DMS79 treated with DMSO at 0.1 percent for 48 hours (cell line): ENCODE measurements at places on chromosomes 4 and X.

DNA sequence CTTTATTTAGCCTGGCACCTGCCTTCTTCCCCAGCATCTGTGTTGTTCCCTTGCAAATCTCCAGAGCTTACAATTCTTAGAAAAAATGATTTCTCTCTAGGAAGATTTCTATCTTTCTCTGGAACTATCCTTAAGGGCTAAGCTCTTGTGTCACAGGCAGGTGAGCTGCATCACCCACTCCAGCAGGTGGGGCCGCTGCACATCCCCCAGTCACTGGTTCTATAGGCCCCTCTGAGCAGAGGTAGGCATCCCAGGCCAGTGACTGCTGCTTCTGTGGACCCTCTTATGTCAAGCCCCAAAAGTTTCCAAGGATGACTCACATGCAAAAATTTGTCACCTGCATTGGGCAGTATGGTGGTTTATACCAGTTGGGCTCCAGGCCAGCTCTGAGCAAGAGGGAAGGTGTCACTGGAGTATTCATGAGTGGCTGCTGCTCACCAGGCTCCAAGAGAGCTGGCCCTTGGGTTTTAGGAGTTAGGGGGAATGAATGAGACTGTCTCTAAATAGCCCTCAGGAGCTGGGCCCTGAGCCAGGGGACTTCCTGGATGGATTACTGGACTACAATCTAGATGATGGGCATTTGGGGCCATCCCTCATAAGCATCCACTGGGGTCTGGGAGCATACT lies 208.1 kb upstream of the EOLA2 start:
- DNase-seq, result peak; percentile 33

- DNase-seq, result no peak
Measured at GRCh38 chrX:18288716-18289115, 65.8 kb downstream of the SCML2 start.

GRCh38 chrX:11187001-11187400 lies 75.9 kb downstream of the HCCS start:
- no peak for DNase-seq

GRCh38 chr4:120672558-120673147 lies 249.9 kb downstream of the PRDM5 start:
- no peak for DNase-seq

DNA sequence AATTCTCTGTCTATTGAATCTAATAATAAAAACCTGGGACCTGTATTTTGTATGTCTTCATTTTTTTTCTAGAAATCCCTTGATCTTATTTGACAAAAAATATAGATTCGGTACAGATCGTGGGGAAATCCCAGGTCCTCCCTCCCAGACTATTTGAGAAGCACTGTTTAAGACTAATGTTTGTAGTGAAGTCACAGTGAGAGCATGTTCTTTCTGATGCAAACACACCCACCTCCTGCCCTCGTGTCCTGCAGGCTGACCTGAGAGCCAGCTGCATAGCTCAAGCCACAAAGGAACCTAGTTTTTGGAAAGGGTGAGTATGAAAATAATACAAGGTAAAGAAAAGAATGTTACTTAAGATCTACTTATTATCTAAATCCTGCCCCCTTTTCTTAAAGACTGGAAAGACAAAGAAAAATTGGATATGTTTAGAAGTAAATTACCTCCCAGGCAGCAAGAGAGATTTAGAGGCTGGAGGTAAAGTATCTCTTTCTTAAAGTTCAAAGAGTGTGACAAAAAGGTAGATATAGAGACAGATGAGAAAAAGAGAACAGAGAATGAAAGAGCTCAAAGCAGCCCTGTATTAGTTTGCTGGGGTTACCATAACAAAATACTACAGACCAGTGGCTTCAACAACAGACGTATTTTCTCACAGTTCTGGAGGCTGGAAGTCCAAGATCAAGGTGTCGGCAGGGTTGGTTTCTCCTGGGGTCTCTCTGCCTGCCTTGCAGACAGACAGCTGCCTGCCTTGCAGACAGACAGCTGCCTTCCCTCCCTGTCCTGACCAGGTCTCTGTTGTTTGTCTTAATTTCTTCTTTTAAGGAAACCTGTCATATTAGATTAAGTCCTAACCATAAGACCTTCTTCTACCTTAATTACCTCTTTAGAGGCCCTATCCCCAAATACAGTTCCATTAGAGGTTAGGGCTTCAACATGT lies 20.4 kb upstream of the DCTD start:
- no peak for DNase-seq

GRCh38 chrX:72296991-72297390 lies 8.7 kb downstream of the CITED1 start:
- no peak for DNase-seq

DNA sequence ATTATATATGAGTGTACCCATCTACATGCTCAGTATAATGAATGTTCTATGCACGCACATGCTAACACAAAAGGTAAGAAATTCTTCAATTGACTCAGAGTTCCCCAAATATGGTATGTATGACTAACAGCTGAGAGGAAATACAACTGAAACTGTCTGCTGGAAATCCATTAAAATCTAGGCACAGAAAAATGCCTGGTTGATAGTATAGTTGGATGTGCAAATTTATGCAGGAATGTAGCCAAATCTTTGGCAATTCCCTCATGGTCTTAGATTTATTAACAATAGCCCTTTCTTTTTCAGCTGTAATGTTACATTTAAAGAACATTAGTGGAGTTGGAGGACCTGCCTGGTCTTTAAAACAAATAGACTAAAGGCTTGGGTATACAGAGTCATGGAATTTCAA lies 5.5 kb downstream of the CAMK2D start:
- no peak for DNase-seq

GRCh38 chr4:168509786-168510185 lies 12.9 kb downstream of the PALLD start:
- no peak for DNase-seq

GRCh38 chr4:185062606-185063005 lies 44.3 kb downstream of the HELT start:
- no peak for DNase-seq

- no peak for DNase-seq
Measured at GRCh38 chr4:11631416-11631815, 202.7 kb upstream of the HS3ST1 start.

GRCh38 chrX:31117266-31117665 lies 45.4 kb upstream of the FTHL17 start:
- no peak for DNase-seq

GRCh38 chr4:172050911-172051310 lies 237.7 kb downstream of the GALNTL6 start:
- DNase-seq, result no peak

DNA sequence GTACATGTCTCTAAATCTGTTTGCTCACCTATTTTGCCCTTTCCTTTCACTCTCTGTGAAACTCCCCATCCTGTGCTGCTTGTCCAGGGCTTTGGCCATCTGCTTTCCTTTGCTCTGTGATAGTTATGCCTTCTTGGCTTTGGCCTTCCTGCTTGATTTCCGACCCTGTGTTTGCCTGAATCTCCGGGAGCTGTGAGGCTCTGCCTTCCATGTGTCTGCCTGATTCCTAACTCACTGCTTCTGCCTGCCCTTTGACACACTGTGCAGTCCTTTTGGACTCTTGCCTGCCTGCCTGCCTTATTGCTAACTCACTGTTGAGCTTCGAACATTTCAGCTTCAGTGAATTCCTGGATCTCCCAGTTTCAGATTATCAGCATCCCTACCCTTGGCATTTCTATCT lies 143.1 kb downstream of the C4orf33 start:
- no peak for DNase-seq

DNA sequence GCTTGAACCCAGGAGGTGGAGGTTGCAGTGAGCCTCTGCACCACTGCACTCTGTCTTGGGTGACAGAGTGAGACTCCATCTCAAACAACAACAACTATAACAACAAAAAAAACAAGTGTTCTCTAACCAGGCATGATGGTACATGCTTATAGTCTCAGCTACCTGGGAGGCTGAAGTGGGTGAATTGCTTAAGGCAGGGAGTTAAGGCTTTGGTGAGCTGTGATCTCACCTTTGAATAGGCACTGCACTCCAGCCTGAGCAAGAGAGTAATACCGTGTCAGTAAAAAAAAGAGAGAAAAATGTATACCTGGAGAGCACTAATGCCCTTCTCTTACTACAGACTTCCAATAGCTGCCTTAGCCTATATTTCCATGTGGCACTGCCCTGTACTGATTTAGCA lies 18.9 kb upstream of the USP9X start:
- no peak for DNase-seq

DNA sequence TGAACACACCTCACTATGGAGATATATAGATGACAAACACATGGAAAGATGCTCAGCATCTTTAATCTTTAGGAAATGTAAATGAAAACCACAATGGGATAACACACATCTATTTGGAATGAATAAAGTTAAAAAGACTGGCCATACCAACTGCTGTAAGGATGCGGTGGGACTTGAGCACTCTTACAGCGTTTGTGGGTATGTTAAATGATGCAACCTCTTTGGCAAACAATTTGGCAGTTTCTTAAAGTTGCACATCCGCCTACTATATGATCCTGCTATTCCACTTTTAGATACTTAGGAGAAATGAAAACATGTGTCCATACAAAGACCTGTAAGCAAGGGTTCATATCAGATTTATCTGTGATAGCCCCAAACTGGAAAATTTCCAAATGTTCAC lies 50.7 kb downstream of the MRPL1 start:
- no peak for DNase-seq

- no peak for DNase-seq
Measured at GRCh38 chrX:25010784-25011588, 4.8 kb downstream of the ARX start.

- DNase-seq, result no peak
Measured at GRCh38 chr4:166366012-166366411, 493.0 kb downstream of the TLL1 start.

DNA sequence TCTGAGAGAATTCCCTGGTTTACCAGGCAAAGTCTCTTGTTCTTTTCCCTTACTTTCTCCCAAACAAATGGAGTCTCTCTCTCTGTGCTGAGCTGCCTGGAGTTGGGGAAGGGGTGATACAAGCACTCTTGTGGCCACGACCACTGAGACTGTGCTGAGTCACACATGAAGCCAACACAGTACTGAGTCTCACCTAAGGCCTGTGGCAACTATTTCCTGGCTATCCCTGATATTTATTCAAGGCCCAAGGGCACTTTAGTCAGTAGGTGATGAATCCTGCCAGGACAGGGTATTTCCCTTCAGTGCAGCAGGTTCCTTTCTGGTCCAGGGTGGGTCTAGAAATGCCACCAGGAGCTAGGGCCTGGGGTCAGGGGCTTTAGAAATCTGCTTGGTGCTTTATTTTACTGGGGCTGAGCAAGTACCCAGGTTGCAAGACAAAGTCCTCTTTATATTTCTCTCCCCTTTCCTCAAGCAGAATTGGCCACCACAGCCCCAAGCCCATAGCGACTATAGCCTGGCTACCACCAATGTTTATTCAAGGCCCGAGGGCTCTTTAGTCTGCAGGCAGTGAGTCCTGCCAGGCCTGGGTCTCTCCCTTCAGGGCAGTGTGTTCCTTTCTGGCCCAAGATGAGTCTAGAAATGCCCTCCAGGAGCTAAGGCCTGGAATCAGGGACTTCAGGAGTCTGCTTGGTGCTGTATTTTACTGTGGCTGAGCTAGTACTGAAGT lies 10.5 kb downstream of the ARL13A start:
- no peak for DNase-seq

- no peak for DNase-seq
Measured at GRCh38 chr4:37971202-37971601, 11.0 kb downstream of the PTTG2 start.

DNA sequence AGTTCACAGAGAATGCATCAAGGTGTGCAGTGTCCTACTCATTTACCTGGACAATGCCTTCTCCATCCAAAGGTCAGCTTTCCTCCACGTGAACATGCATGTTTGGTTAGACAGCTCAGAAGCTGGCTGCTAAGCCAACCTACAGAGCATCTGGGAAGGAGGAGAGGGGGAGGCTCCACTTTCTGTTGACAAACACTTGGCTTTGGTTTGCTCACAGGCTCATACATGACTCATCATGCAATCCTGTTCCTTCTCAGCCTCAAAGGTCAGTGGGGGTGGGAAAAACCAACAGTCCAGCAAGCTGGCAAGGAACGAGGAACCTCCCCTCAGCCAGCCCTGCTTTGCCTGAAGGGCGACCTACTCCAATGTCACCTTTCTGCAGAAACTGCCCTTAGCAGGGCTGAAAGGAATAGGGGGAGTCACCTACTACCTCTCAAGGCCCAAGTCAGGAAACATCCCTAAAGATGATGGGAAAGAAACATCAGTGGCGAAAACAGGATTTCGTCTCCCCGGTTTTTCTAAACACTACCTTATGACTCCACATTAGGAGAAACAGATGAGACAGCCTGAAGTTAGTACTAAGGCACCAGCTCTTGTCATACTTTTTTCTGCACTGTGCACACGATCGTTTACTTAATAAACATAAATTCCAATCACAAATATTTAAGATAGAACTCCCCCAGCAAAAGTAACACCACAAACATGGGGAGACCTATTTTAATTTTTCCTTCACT lies 37.9 kb downstream of the RELL1 start:
- DNase-seq, result no peak

GRCh38 chrX:134431894-134432293 lies 28.1 kb upstream of the HPRT1 start:
- DNase-seq, result no peak

GRCh38 chr4:21476757-21477156 lies 471.8 kb downstream of the KCNIP4 start:
- no peak for DNase-seq

GRCh38 chrX:137654481-137654880 lies 88.6 kb downstream of the ZIC3 start:
- no peak for DNase-seq

DNA sequence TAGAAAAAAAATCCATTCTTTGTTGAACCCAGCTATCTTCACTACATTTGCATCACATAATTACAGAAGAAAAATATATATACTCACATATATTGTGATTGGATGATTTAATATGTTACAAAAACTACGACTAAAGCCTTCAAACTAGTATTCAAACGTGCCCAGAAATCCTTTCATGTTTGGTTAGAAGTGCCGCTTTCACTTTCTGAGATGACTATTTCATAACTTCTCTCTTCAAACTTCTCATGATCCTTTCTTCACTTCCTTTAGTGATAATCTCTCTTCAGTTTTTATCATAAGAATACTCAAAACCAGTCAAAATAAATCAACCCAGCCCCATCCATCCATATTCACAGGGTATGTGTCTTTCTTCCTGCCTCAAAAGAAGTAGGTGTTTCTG lies 50.8 kb upstream of the NAF1 start:
- no peak for DNase-seq

DNA sequence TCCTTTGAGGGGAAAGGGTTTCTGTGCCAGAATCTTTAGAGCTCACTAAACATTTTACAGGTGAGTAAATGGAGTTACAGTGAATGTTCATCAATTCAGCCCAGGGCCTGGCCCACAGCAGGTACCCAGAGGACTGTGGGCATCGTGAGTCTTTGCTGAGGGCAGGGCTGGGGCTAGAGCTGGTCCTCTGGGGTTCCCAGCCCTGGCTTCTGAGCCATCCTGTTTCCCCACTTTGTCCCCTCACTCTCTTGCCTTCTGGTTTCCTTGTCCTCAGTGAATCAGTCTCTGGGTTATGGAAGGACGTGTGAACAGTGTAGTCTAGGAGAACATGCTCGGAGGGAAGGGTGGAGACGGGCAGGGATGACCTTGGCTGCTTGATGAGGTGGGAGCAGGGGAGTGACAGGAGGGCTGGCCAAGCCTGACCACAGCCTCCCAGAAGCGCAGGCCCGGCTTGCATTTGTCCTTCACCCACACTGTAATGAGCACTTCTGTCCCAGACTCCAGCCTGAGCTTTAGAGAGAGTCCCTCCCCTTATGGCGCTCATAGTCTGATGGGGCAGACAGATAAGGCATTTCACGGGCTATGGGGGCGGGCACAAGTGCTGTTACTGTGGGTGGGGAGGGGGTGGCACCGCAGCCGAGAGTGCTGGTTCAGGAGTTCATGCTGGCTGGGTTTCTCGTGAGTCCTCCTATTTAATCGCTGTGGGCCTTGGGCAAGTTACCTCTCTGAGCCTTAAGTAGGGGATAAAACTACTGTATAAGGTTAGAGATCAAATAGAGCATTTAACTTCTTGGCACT lies 17.3 kb downstream of the TBC1D14 start:
- no peak for DNase-seq
